ENCODE measurements at places on chromosomes 16 and 17.

- DNase-seq, result no peak
Observed at GRCh38 chr16:80816356-80816755, 12.0 kb upstream of the CDYL2 start.

DNA sequence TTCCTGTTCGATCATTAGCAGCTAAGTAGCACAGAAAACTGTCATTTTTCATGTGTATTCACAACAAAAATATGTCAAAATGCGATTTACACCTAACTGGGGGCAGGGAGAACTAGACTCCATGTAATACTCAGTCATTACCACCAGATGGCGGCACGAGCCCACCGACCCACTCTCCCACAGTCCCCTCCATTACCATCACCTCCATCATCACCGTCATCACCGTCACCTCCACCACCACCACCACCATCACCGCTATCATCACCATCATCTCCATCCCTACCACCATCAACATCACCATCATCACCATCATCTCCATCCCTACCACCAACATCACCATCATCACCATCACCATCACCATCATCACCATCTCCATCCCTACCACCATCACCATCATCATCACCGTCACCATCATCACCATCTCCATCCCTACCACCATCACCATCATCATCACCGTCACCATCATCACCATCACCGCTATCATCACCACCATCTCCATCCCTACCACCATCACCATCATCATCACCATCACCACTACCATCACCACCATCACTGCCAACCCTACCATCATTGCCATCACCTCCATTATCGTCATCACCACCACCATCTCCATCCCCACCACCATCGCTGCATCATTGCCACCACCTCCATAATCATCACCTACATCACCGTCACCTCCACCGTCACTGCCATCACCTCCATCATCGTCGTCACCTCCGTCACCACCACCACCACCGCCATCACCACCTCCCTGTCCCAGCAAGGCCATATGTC lies 14.4 kb downstream of the NDUFAF8 start:
- DNase-seq, result peak; percentile 49

DNA sequence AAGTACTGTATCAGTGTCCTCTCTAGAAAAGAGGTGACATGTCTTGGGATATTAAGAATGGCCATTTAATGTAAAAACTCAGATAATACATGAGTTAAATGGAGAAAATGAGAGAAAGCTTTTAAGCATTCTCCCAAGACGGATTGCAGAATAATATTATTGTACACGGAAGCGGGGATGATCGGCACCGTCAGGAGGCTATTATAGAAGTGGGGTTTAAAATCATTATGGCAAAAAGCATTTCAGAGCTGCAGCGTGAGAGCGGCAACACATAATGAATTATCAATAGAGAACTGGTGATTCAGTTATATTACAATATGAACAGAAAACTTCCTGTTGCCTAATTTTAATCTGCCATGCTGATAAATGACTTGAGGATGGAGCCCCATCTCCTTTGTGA lies 261.7 kb upstream of the IRX3 start:
- DNase-seq, result no peak

GRCh38 chr17:51914577-51914976 lies 243.9 kb downstream of the CA10 start:
- DNase-seq, result no peak

GRCh38 chr17:41020336-41020735 lies 6.7 kb downstream of the KRTAP1-5 start:
- no peak for DNase-seq

- peak; percentile 80 for DNase-seq
Observed at GRCh38 chr17:19744922-19745757, 3.0 kb downstream of the ALDH3A1 start.

GRCh38 chr17:74686761-74687160 lies 26.0 kb downstream of the CD300LF start:
- no peak for DNase-seq

DNA sequence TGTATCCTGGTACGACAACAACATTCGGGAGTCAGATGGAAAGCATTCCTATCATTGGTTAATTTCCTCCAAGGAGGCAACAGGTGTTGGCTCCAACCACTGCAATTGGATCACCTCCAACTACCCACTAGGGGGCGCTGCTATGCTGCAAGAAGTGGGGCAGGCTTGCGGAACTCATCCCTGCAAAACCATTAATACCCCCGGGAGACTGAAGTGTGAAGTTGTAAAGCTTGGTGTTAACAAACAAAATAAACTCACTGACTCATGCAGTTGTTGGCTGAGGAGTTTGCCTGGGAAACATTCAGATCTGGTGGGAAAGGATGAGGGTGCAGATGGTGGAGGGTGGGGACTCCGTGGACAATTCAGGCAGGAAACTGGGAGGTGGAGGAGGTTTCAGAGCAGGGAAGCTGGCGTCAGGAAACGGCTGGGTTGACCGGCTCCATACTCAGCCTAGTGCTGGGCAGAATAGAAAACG lies 84.9 kb downstream of the HS3ST2 start:
- DNase-seq, result peak; percentile 20

DNA sequence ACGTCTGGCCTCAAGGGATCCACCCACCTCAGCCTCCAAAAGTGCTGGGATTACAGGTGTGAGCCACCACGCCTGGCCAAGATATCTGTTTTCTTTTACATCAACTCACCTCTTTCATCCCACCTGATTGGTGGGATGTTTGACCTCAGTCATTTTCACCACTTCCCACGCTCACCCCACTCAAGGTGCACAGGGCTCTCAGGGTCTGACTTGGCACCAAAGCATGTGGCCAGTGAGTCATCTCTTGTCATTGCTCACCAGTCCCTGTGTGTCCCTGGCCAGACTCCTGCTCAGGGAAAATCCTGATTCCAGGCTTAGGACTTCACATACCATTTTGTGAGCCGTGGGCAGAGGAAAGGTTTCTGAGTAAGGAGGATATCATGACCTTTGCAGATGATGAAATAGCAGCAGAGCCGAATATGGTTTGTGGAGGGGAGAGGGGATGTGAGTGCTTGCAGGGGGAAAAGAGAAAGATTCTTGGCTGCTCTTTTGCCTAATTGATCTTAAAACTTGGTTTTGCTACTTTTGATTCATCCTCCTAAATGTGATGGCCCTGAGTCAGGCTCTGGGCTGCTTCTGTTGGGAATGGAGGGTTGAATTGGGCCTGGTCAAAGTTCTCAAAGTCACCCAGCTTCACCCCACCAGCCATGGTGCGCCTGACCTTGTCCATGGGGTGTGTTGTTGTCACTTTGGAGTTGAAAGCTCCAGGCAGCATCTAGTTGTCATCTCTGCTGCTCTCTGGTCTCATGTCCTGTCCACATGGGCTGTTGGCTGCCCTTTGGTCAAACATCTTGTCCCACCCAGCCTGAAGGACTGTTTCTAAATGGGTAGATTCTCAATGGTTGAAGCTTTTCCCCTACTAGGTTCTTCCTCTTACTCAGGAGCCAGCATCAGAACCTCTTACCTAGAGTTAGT lies 6.0 kb upstream of the KCNH6 start:
- no peak for DNase-seq

GRCh38 chr17:39736319-39737165 lies 1.2 kb upstream of the GRB7 start:
- no peak for DNase-seq

DNA sequence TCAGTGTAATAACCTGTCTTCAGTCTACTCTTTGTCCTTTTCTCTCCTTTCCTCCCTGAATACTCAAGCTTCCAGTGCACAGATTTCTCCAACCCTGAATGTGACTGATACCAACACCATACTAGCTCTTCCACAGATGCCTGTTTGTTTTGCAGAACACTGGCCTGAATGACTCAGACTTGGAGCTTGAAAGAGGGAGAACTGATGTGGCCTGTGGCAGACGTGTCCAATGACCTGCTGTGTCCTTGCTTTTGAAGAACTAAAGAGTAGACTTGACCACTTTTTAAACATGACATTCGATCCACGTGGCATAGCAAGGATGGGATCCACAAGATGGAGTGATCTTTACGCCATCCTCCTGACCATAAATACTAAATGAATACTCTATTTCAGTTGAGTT lies 361.0 kb downstream of the WWOX start:
- no peak for DNase-seq

DNA sequence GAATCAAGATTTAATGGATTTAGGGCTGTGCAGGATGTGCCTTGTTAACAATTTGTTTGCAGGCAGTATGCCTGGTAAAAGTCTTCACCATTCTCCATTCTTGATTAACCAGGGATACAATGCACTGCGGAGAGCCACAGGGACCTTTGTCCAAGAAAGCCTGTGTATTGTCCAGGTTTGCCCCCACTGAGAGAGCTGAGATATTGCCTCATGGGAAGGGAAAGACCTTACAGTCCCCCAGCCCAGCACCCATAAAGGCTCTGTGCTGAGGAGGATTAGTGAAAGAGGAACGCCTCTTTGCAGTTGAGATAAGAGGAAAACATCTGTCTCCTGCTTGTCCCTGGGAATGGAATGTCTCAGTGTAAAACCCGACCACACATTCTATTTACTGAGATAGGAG lies 2169.6 kb downstream of the TP53TG3F start:
- no peak for DNase-seq
